ENCODE measurements at places on chromosomes 6 and 20. TPM values are rescaled to one million over a fixed set of nuclear protein-coding genes. Genes with fewer than 3 reads are reported as not detected.

The RHAG gene
- not detected for total RNA-seq

The SIM1 gene
- total RNA-seq, result not detected

DNA sequence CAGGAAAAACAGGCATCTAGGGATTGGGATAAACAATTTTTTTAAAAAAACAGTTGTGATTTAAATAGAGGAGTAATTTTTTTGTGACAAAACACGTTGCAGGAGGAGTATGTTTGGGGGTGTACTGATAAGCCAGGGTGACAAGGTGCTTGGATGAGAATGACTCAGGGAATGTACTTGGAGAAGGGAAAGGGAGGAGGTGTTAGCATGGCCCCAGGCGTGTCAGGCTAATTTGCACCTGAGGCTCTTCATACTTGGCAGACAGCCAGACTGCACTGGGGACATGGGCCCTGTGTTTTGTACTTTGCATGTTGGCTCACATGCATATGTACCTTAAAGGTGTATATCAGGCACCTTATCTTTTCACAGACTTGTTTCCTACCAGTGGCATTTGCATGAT, 22.8 kb downstream of the PANK2 start:
- no peak for ATAC-seq

GRCh38 chr6:136426627-136427377, 123.4 kb downstream of the MAP7 start:
- no peak for ATAC-seq

DNA sequence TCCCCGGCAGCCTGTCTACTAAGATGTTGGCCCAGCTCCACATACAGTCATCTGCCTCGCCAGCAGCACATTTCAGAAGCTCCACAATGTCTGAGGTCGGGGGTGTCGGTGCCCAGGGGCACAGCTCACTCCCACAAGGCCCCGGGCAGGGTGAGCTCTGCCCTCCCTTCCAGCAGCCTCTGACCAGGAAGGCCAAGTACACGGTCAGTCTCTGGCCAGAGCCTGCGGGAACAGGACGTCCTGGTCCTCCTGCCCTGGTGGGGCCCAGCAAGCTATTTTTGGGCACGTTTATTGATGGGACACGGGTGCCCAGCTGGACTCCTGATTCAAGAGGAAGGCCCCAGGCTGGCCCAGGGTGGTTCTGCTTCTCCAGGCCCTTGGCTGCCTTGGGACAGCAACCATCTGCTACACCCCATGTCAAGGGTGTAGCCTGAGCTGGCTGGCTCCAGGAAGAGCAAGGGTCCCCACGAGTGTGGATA, 114.9 kb upstream of the PTPN1 start:
- no peak for ATAC-seq

GRCh38 chr20:23146181-23146580, 60.1 kb upstream of the CD93 start:
- no peak for ATAC-seq

DNA sequence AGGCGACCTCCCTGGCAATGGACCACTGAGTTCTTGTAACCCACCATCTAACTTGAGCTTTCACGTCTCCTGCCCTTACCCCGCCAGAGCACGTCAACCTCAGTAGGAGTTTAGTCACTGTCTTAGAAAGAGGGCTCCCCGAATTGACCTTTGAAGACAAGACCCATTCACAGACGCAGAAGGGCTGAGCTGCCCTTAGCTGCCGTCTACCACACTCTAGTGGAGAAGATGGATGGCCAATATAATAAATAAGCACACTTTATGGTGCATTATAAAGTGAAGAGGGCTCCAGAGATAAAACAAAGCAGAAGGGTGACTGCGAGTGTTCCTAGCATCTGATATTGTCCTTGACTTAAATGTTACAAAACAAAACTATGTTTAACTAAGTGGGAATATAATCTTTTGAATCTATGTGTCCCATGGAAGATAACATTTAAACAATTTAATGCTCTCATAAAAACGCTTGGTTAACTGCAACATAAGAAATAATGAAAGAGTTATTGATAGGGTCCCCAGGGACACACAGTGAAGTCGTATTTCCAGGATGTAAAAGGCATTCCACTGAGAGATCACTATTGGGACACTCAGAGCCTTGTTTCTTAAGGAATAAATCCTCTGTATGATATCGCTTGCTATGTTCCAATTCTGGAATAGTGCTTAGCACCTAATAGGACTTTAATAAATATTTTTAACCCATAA, 261.1 kb downstream of the THBS2 start:
- no peak for ATAC-seq

DNA sequence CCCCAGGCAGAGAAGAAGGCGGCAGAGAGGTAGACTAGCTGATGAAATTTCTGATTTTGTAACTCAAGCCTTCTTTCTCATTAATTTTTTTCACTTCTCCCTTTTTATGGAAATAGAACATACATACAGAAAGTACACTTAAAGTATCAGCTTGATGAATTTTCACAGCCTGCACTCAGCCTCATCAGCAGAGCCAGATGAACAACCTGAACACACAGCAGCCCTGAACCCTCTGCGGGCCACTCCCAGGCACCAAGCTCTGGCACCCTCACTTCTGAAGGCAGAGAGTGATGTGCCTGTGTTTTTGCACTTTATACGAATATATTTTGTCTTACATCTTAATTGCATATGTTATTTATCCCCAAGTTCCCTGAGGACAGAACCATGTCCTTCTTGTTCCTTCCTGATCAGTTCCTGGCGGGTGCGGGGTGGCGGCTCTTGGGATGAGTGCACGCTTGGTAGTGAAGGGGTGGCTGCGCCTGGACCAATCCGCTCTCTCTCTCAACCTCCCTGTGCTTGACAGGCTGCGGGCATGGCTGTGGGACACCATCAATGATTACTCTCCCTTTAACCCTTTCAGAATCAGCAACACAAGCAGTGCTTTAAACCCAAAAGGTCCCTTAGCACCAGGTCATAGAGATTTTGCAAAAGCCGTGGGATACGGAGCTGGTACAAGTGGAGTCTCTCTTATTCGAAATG, 34.8 kb upstream of the AFDN start:
- no peak for ATAC-seq

DNA sequence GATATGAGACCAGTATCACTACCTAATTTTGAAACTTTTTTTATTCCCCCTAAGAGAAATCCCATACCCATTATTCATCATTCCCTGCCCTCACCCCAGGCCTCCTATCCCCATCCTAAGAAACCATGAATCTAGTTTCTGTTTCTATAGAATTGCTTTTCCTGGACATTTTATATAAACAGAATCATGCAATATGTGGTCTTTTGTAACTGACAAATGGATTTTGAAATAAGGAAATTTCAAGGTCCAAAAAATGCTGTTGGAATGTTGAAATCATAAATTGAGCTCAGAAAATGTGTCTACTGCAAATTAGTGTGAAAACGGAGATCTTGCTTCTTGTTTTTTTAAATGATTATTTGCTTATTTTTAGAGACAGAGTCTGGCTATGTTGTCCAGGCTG, 25.1 kb downstream of the RNF217 start:
- no peak for ATAC-seq

All from activated T-helper 17 cell treated with anti-CD3 and anti-CD28 coated beads, Interleukin-2, amount 50 U/mL, for 72 hours (primary cell).